ENCODE measurements at places on chromosomes 1 and 21.

DNA sequence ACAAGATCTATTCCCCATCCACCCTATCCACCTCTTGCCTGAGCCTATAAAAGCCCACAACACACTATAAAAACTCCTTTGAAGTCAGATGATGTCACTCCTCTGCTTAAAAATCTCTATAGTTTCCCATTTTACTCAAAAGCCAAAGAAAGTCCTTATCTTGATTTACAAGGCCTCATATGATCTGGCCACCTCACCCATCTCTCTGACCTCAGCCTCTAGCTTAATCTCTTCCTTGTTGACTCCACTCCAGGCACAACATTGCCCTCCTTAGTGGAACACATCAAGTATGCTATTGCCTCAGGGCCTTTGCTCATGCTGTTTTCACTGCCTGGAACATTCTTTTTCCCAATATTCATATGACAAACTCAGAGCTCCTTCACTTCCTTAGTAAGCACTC is 33.3 kb downstream of the ZNF281 start:
- no peak for DNase-seq

DNA sequence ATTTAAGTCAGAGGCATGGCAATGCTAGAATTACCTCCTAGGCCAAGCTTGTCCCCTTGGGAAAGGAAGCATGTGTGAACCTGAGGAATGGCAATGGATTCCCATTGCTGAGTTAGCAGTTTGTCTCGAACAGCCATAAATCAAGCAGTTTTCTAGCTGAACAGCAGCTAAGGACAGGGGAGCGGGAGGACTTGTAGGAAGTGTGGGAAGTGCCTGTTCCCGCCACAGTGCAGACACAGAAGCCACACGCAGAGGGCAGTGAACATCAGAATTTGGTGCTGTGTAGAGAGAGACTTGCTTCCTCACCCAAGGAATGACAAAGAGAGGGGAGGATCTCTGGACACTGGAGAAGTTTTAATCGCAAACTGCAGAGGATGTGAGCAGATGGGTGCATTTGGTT is 3.8 kb downstream of the PHGDH start:
- DNase-seq: no peak

DNA sequence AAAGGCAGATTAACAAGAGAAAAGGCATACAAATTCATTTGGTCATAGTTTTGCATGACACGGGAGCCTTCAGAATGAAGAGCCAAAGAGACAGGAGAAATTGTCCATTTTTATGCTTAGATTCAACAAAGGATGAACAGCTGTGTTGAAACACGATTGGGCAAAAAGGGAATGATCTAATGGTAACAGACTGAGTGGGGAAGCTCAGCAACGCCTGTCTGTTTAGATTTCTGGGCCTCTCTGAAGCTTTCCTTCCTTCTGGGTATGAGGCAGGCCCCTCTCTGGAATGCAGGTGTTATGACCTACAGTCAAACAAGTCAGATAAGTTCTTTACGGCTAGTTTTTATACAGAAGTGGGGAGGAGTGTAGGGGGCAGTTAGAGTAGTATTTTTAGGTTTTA is 154.6 kb downstream of the RGS7 start:
- no peak for DNase-seq

GRCh38 chr1:149986486-149987296 is 23.8 kb downstream of the OTUD7B start:
- no peak for DNase-seq
